ENCODE measurements at places on chromosomes 3 and 15. TPM values are rescaled to one million over a fixed set of nuclear protein-coding genes. Genes with fewer than 3 reads are reported as not detected.

The TIMP4 gene
- 3.6 TPM for polyA plus RNA-seq

The LTK gene
- 0.20 TPM for polyA plus RNA-seq

The ZNF860 gene
- polyA plus RNA-seq: 0.63 TPM

The SLC22A13 gene
- 0.19 TPM for polyA plus RNA-seq

The NBEAL2 gene
- 2.1 TPM for polyA plus RNA-seq

The CCNB2 gene
- polyA plus RNA-seq: 19.7 TPM

The EPHA3 gene
- 0.04 TPM for polyA plus RNA-seq

Data from AG04450 (cell line).